ENCODE measurements at places on chromosomes 7 and 10.
A peak's percentile ranks its signal among the peaks of the same experiment; 100 is the strongest.

DNA sequence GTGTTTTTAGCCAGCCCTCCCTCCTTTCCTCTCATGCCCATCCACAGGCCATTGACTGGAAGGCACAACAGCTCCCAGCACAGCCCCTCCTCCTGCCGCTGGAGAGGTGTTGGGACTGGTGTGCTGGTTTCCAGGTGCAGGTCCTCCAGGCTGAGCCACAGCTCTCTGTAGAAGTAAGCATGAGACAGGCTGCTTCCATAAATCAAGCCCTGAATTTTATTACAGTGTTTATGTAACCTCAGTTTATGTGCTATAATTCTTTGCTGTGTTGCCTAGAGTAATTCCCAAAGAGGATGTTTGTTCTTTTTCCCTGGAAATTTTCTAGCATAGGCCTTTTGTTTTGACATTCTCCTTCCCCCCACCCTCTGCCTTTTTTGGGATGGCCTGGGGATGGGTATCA is 445.8 kb downstream of the AUTS2 start:
- DNase-seq, result peak; percentile 38

GRCh38 chr10:83301732-83302131 is 837.6 kb upstream of the GHITM start:
- no peak for DNase-seq

DNA sequence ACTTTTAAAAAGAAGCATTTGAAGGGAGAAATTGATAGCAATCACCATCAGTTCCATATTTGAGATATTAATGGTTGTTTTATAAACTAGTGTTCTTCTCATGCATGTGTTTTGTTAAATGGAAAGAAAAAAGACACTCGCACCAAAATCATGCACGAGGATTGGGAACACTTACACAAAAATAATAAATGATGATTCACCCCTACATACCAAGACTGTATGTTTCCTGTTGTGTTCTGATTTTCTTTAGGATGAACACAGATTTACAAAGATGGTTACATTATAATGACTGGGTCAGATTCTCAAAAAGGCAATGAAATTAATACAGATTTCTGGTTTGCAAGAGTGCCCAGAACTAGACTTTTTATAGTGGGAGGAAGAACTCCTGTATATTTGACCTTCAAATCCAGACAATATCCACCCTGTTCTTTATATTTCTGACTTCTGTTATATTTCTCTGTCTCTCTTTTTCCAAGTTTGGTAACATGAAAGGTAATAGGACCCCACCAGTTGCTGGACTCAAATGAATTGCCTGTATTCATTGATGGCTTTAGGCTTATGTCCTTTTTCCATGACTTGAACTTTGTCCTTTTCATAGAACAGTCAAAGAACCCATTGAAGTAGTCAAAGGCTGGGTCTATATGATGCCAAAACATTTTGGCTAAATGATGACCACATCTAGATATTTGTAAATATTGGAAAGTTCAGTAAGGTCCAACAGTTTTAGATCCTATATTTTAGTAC is 54.4 kb downstream of the SEMA3A start:
- no peak for DNase-seq

- DNase-seq, result no peak
Observed at GRCh38 chr10:1530871-1531517, 206.3 kb downstream of the ADARB2 start.

DNA sequence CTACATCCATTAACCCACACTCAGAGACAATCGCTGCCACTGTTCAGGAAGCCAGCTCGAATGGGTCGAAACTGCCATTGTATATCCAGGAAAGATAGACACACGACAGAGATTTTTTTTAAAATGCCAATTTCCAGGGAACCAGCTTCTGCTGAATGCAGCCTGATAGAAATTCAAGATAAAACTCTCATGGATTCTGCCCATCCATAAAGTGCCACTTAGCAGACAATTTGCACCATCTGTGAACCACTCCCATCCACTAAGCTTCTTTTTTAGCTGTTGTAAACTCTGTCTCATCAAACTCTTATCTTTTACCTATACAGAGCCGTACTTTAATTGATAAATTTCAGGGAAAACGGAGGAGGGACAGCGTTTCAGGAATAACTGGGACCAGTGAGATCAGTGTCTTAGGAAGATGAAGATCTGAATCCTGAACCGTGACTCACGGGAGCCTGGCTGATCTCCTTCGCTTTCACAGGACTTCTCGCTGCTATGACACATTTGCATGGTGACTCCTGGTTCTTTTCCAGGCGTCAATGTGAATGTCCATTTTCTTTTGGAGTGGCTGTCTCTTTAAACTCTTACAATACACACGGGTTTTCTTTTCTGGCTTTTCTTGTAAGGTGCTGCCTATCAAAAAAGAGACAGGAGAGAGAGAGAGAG is 103.4 kb downstream of the FAM204A start:
- no peak for DNase-seq

DNA sequence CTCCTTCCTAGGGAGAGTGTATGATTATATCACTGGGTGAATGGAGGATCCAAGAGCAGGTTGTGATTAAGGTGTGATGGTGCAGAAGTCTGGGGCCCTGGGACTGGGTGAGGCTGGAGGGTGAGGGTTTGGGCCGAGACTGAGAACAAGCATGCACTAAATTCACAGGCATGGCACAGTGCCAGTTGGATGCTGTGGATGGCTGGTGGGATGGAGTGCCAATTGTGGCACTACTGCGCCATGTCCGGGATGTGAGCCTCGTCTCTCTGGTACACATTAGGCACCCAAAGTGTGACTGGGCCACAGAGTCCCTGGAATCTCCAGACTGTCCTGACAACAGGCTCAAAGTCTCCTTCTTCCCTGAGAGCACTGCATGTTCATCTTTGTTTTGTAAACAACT is 208.1 kb downstream of the EMX2 start:
- DNase-seq, result no peak

DNA sequence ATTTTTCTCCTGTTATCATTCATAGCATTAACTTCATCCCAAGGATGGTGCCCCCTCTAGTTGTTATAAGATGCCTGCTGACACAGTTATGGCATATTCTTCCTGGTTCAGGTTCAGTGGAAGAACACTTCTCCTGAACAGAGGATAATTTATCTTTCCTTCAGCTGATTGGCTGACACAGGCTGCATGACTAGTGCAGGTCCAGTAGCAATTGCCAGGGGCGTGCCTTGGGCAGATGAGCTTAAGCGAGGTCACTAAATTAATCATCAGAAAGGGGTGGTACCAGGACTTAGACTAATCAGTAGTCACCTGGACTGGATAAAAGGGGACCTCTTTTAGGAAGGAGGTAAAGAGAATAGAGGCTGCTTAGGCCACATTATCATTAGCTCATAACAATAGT is 42.3 kb downstream of the BZW2 start:
- DNase-seq, result no peak

DNA sequence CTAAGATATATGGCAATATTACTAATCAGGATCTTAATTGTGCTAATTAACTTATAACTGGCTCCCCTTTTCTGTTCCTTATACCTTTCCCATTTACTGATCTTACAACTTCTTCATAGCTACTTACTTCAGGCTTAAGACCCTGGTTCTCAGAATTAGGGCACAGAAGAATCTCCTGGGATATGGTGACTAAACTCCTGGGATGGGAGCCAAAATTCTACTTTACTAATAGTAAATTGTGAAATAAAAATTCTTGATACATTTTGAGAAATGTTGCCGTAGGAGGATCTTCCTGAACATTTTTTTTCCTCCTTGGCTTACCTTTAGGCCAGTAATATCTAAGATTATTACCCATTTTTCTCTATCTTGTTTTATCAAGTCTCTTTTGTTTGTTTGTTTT is 309.5 kb downstream of the ATRNL1 start:
- no peak for DNase-seq

- peak; percentile 56 for DNase-seq
Observed at GRCh38 chr7:123522066-123522465, 12.3 kb downstream of the IQUB start.

- DNase-seq, result no peak
Observed at GRCh38 chr7:11373546-11374142, 400.0 kb downstream of the PHF14 start.

GRCh38 chr10:116730464-116731260 is 11.7 kb downstream of the HSPA12A start:
- no peak for DNase-seq
